ENCODE measurements at places on chromosomes 5 and 9.

DNA sequence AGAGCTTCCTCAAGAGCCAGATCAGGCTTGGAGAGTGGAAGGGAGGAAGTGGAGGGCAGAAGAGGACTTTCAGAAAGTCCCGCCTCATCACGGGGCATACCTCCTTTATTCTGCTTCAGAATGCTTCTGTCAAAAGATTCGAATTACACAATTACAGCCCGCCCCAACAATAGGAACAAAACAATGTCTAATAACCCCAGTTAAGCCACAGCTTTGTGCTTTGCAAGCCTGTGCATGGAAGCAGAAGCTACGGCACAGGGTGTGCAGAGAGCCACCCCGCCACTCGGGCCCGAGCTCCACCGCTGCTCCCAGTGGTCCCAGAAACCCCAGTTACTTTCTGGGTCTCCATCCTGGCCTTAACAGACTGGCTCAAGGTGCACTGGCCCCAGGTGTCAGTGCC lies 23.5 kb downstream of the HNRNPH1 start:
- no peak for DNase-seq

GRCh38 chr5:40627706-40628105 lies 52.0 kb upstream of the PTGER4 start:
- no peak for DNase-seq

DNA sequence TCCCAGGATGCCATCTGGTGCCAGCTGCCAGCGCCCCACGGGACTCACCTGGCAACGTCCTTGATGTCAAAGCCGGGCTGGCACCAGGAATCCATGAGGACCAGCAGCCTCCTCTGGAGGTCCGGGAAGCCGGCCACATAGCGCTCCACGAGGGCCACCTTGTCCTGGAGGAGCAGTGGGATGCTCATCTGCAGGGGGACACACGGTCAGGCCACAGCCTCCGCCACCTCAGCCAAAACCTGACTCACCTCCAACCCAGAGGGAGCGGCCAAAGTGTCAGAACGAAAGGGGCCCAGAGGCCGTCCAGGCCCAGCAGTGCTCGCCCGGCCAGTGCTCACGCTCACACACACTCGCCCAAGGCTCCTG lies 56.5 kb downstream of the EXD3 start:
- DNase-seq: no peak

DNA sequence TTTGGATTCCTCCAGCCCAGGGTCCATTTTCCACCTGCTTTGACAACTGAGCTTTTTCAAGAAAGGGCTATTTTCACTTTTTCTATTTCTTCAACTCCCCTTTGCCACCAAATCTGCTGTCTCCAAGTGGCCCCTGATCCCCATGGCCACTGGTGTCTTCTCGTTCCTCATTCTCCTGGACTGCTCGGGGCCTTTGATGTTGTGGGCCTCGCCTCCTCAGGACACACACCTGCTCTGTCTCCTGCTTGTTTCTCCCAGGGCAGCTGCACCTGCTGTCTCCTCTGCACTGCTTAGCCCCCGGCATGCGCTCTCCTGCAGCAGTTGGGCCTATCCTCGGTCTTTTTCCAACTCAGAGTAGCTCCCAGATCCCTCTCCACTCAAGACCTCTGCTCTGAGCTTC lies 16.3 kb upstream of the NANS start:
- no peak for DNase-seq

- no peak for DNase-seq
These were observed 332.9 kb downstream of the SLIT3 start for GRCh38 chr5:168967882-168968620.

DNA sequence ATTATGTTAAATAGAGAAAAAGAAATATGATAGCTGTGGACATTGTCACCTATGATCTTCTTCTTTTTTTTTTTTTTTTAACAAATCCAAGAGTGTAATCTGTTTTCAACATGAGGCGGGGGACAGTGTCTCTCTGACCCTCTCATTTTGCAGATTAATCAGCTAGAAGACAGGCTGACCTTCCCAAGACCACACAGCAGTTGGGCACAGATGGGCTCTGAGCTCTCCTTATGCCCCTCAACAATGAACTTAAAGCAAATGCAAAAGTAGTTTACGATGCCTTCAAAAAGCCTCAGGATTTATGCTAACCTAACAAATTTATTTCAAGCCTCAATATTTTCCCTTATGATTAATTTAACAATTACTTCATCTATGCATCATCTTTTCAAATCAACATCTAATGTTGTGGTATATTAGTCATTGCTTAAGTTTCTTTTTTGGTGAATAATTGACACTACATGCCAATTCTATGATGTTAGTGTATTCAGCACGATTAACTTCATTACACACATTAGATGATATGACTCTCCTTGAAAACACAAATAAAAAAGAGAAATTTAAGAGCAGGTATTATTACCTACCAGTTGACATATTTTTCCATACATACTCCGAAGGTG lies 7.4 kb downstream of the NFIL3 start:
- no peak for DNase-seq

- no peak for DNase-seq
These were observed 94.6 kb upstream of the RANBP6 start for GRCh38 chr9:6109986-6110385.

GRCh38 chr9:101114317-101114716 lies 85.8 kb downstream of the PLPPR1 start:
- no peak for DNase-seq
